ENCODE measurements at places on chromosomes 5 and 9. TPM values are rescaled to one million over a fixed set of nuclear protein-coding genes. Genes with fewer than 3 reads are reported as not detected.

MRPL41 gene
- 51.9 TPM for total RNA-seq

PFN3 gene
- total RNA-seq: not detected

- H3K27me3 ChIP-seq: no peaks in the 10 kb centered on the region
- no peaks in the 10 kb centered on the region for H3K4me1 ChIP-seq
- no peaks in the 10 kb centered on the region for H3K36me3 ChIP-seq
- no peak overlapping the region for H3K27ac ChIP-seq
Measured at GRCh38 chr5:132979367-132979940, 16.0 kb upstream of the AFF4 start.

- H3K36me3 ChIP-seq: peaks cover 6% of the 10 kb centered on the region
- H3K27me3 ChIP-seq: no peaks in the 10 kb centered on the region
- H3K4me1 ChIP-seq: peaks cover 26% of the 10 kb centered on the region
- DNase-seq: no peak
Measured at GRCh38 chr9:127635201-127635735, 23.2 kb downstream of the STXBP1 start.

All from osteocyte (in vitro differentiated cells).